ENCODE measurements at places on chromosomes 3 and 15. TPM values are rescaled to one million over a fixed set of nuclear protein-coding genes. Genes with fewer than 3 reads are reported as not detected.

SMAD6 gene
- total RNA-seq, result 25.5 TPM

SLC51A gene
- total RNA-seq, result not detected

SPATA12 gene
- total RNA-seq, result 0.29 TPM

CAND2 gene
- 0.37 TPM for total RNA-seq

AGBL1 gene
- total RNA-seq, result not detected

SMARCC1 gene
- total RNA-seq, result 24.2 TPM

GOLGA8N gene
- total RNA-seq, result 1.2 TPM
